ENCODE measurements at places on chromosomes 7 and 10.

- DNase-seq: no peak
These were observed 6.6 kb upstream of the SERPINE1 start for GRCh38 chr7:101120315-101120714.

DNA sequence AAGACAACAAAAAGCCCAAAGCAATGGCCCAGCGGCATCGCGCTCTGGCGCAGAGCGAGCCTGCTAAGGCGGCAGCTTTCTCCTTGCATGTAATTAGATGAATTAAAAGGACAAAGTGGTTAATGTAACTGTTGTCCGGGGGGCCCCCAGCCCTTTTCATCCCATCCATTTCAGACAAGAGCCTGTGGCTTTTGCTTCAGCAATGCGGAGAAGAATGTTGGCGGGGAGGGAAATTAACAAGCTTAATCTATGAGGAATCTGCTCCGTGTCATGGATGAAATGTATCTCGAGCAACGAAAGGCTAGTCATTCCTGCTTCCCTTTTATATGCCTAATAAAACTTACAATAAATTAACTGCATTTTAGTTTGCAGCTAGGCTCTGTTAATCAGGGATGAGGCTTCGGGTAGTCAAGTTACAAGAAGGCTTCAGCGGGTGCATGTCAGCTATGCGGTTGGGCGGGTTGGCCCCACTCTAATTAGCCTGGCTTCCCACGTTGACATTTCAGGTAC, 203.3 kb downstream of the BUB3 start:
- no peak for DNase-seq

DNA sequence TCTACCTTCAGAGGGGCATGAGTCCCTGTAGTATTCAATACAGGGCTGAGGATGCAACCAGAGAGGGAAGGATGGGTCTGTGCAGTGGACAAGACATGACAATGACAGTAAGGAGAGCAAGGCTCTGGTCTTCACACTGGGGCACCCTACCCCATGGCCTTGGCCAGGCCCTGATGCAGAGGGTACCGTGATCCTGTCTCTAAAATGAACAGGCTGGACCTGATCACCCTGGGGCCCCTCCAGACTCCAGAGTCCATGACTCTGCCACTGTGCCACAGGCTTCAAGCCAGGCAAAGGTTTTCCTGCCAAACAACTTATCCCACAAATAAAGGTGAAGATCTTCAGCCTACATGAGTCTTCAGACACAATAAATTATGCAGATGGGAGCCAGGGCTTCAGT, 4.9 kb downstream of the MAT1A start:
- no peak for DNase-seq

DNA sequence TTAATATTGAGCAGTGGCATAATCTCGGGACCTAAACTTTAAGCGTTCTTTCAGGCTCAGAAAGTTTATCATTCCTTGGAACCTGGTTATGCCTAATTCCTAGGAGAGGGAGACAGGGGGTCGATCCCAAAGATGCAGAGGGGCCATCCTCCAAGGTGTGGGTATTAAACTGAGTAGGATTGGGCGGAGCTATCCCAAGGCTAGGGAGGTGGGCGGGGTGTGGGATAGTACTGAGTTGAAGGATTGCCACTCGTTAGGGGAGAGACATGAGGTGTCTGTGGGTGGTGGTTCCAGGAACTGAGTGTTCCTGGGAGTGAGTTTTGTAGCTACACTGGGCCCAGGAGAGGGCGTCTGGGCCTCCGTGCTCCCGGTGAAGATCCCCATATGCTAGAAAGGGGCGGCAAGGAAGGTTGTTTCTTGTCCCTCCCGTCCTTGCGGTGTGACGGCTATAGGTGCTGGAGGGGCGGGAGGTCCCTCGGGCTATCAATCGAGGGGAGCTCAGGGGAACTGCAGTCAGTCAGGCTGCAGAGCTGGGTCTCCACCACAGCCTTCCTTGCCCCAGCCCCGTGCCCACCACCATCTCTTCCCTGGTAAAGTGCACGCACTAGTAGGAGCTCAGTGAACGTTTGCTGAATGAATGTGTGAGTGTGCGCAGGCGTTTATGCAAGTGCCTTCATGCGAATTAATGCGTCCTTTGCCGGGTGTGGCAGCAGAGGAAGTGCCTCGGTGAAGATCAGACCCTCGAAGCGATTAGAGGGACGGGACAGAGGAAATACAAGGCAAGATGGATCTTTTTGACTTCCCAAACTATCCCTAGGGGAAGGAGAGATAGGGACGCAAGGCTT, 3.0 kb upstream of the HMX2 start:
- no peak for DNase-seq
